ENCODE measurements at places on chromosomes 3 and 15.

DNA sequence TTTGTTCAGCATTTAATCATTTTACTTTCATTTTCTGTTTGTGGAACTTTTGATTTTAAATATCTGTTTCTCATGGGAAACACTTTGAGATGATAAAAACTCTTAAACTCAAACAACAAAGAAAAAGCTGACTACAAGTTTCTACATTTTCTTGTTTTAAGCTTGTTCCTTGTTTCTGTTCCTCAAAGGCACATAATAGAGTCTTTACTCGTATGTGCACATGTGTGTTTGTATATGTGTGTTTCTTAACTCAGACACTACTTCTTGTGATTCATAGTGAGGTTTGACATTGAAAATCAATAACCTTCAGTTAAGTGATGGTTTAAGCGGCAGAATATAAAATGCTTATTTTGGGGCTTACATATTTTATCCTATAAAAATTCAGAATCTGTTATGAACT, 786.7 kb upstream of the EPHA6 start:
- DNase-seq = no peak

- no peak for DNase-seq
Measured at GRCh38 chr15:57370929-57371328, 5.4 kb upstream of the CGNL1 start.

GRCh38 chr3:67524046-67524445, 130.4 kb downstream of the SUCLG2 start:
- peak; percentile 68 for DNase-seq

- peak; percentile 36 for DNase-seq
Measured at GRCh38 chr3:11643201-11643603, 513 bp downstream of the VGLL4 start.

- DNase-seq = no peak
Measured at GRCh38 chr15:74442063-74442462, 8.3 kb upstream of the SEMA7A start.

Measured in HFFc6 (cell line).